Cortex of kidney (tissue), 1 donor: ENCODE measurements at places on chromosomes 5 and 9.

DNA sequence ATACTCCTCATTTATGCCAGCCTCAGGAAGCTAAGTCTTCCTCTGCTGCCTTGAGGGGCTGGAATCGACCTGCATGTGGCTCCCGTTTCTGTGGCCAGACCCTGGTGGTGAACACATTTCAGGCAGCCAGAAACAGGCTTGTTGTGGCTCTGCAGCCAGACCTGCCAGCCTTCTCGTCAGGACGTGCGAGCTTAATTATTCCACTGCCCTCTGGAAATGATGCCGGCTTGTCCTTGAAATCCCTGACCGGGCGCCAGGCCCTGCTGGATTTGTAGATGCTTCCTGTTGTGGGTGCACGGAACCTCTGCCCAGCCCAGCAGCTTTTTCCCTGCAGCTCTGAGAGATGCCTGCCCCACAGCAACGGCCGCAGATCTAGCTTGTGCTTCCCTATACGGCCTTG, 41.6 kb downstream of the PDZD2 start:
- DNase-seq = no peak

- DNase-seq = no peak
Measured at GRCh38 chr9:7145361-7146069, 387.7 kb downstream of the KDM4C start.

- no peak for DNase-seq
Measured at GRCh38 chr9:114097613-114098020, 1.5 kb downstream of the KIF12 start.

GRCh38 chr9:97866848-97867247, 13.8 kb downstream of the FOXE1 start:
- no peak for DNase-seq

DNA sequence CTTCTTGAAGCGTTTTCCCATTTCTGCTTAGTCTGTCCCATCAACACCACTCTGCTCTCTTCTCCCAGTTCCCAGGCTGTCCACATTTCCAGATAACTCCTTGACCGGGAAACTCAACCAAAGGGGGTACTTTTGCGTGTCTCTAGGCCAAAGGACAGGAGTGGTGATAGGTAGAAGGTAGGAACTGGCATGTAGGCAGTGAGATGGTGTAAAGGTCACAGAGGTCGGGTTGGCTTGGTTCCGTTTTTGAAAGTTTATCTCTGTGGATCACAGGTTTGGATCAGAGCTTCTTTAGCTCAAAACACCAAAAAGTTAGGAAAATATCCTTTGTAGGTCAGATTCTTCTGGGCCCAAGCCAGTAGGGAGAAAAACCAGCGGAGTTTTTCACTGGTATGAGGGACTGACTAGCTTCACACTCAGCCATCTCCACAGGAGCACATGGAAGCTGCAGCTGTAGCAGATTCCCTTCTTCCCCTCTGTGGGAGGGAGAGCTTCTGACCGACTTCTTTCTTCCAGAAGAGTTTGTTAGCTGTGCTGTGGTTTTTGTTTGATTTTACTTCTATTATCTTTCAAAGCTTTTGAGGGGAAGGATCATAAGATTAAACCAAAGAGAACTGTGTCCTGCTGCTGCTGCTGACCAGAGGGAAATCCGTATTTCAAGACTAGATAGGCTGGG, 98.4 kb upstream of the DMRT1 start:
- no peak for DNase-seq

- no peak for DNase-seq
Measured at GRCh38 chr5:55159763-55160492, at the start of gene GPX8. TSS of gene GPX8 (plus strand) at chr5:55160171. CDS start at chr5:55160193, 22 bp downstream.

- no peak for DNase-seq
Measured at GRCh38 chr5:145510324-145510723, 324.8 kb downstream of the PRELID2 start.

- DNase-seq = no peak
Measured at GRCh38 chr9:74361508-74361907, 135.6 kb upstream of the RORB start.

GRCh38 chr5:65305913-65306312, 175.8 kb downstream of the ADAMTS6 start:
- DNase-seq = no peak
